ENCODE measurements at places on chromosomes 1 and 21.

DNA sequence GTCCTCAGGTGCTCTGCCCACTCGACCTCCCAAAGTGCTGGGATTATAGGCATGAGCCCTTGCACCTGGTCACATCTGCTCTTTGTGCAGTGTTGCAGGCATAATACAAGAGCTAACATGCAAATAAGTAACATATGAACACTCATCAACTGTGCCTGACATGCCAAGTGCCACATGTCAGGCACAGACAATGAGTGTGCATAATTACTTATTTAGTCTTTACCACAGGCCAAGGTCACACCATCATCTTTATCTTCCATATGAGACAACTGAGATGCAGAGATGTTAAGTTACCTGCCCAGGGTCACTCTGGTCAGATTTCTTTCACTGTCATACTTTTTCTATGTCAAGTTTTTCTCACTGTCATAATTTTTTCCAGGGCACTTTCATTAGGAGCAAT, 126.1 kb downstream of the PPIAL4G start:
- no peak for DNase-seq

DNA sequence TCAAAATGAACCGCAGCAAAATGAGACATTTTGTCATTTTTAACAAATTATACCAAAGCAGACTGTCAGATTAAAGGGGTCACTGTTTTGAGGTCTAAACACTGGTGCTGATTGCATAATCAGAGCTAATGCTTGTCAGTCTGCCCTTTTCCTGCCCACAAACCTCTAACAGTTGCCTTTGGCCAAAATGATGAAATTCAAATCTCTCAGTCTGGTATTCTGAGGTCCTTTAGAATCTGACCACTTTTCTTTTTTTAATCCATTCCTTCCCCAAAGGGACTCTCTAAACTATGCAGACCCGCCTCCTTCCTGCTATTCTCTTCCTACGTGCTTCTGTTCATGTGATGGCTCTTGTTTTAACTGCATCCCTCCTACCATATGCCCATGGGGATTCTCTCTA, 145.2 kb upstream of the SPATA6 start:
- no peak for DNase-seq

- DNase-seq, result no peak
These were observed 73.0 kb downstream of the CD46 start for GRCh38 chr1:207824691-207825408.

DNA sequence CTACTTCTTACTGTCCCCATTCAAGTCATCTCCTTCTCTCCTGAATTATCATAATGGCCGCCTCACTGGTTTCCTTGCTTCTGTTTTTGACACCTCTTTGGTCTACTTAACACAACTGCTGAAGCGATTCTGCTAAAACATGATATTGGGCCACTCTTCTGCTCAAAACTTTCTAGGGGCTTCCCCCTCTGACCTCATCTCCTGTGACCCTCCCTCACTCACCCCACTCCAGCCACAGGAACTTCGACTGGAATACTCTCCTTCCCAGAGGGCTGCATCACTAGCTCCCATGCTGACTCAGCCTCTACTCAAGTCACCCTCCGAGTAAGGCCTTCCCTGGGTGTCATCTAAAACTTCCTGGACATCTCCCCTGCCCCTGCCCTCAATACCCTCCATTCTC, 35.7 kb downstream of the NRIP1 start:
- DNase-seq, result no peak

- no peak for DNase-seq
These were observed 69.0 kb upstream of the SPAG17 start for GRCh38 chr1:118254001-118254400.

DNA sequence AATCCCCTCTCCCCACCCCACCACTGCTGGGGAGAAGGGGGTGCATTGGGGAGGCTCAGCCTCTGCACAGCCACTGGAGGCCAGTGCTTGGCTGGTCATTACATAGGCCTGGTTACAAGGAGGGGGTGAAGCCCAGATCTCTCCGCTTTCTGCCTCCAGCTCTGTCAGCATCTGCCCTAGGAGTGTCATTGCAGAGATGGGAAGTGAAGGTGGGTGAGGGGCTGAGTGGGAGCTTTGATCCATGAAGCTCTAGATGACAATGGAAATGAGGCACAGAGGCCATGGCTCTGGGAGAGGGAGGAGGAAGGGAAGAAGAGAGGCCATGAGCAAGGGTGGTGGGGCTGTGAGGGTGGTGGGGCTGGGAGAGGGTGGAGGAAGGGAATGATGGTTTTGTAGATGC, 411.6 kb downstream of the MATN1 start:
- DNase-seq, result no peak

- DNase-seq, result no peak
These were observed 38.3 kb downstream of the SMAP2 start for GRCh38 chr1:40411843-40412242.

DNA sequence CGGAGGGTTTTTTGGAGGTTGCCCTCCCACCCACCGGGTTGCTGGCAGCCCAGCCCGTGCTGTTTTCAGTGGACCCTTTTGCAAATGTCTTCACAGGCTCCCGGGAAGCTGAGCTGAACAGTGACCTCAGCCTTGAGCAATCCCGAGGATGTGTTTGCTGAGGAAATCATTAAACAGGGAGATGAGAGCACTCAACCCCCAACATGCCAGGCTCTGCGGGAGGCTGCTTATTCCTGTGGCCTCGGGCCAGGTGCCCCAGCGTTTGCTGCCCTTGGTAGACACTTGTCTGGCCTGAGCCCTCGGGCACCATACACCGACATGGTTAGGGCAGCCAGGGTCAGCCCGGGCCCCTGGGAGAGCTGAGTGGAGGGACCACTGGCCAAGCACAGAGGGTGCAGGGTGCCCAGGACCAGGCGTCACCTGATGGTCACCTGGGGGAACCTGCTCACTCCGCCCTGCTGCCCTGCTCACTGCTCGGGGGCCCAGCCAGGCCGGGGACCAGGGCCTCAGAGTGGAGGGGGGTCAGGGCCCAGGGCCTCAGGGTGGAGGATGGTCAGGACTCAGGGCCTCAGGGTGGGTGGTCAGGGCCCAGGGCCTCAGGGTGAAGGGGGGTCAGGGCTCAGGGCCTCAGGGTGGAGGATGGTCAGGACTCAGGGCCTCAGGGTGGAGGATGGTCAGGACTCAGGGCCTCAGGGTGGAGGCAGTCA, 42.5 kb upstream of the POFUT2 start:
- no peak for DNase-seq

DNA sequence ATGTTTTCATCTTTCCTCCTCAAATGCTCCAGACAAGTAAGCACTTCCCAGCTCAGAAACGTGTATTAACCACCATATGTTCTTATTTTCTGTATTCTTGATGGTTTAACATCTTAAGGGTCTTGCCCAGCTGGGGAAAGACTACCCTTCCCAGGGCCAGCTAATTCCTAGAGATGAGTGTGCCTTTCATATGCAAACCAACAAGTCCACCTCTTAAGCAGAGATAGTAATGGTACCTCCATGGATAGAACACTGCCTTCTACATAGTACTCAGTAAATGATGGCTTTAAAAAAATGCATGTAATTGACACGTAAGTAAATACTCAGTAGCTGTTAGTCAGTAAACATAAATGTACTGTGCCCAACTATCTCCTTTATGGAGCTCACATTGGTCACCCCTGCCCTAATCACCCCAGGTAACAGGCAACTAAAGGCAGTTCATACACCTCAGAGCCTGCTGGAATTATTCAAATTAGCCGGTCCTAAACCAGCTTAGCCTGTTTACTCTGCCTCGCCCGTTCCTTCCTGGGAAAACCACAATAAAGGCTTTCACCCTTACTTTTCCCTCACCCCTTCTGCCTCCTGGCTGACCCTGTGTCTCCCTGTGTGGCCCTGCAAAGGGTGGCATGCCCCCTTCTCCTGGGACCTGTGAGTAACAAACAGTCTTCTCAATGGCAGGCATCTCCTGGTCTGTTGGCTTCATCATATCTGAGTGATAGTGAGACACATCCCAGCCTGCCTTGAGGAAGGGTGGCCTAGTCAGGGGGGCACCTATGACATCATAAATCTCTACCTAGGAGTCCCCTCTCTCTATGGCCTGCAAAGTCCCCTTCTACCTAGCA, 40.1 kb upstream of the KLHDC7A start:
- DNase-seq, result no peak

- no peak for DNase-seq
These were observed 633.7 kb downstream of the USP25 start for GRCh38 chr21:16363518-16363917.

GRCh38 chr1:46284058-46284457, 19.4 kb downstream of the LRRC41 start:
- DNase-seq, result no peak

DNA sequence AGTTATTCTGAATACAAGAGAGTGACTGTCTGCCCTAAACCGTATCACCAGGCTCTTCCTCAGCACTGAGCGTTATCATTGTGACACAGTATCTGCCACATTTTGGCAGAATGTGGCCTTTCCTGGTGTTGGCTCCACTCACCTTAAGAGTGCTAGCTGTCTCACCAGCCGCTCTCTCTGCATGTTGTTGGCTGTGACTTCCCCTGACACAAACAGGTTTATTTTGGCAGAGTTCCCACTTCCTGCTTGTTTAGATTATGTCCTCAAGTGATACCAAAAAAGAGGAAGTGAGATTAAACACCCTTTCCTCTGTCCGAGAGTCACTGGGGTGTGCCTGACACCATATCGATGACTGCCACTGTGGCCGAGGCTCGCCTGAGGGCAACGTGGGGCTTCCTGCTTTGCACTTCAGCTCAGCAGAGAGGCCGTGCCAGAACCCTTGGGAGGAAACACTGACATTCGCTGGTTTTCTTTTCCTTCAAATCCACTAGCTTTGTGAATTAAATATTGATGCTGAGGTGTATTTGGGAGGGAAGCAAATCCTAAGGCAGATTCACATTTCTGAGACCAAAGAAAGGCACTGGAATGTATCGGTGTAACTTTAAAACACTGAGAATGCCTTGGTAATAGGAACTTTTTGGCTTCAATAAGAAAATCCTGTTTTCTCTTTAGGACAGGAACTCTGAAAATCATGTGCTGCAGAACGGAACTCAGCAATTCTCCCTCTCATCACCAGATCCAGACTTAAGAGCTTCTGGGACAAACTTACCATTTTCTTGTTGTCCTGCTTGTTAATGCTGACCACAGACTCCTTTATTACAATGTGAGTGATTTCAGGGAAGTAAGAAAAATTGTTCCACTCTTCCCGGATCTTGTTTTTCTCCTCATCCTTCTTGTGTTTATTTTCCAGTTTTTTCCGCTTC, 102.1 kb downstream of the JAK1 start:
- DNase-seq, result peak; percentile 10

GRCh38 chr21:34613679-34614627, 960 bp downstream of the RCAN1 start:
- peak; percentile 14 for DNase-seq

GRCh38 chr1:19524791-19525190, 39.5 kb upstream of the CAPZB start:
- DNase-seq, result no peak

DNA sequence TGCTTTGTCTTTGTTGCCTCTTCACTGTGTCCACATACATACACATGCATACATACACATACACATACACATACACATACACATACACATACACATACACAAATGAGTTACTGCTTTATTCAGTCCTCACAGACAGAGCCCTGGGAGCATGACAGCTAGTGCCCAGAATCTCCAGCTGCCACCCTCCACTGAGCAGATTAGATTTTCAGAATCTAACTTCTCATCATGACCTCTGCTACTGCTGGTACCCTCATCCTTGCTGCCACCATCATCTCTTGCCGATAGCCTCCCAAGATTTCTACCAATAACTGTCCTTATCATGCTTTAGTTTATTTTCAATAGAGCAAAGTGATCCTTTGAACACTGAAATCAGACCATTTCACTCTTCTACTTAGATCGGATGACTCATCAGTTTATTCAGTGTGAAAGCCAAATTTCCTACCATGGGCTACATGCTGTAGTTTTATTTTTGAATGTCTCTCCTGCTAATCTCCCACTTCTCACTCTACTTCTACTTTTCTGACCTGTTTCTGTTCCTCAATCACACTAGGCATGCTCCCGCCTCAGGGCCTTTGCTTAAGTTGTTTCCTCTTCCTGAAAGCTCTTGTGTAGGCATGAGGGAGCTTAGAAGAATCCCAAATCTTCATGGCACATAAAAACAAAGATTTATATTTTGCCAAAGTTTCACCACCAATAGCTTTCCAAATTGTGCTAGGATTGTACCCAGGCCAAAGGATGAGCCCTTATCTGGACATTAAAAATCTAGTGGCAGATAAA, 43.0 kb downstream of the ATP6V1G3 start:
- no peak for DNase-seq

- DNase-seq, result peak; percentile 29
These were observed 2.3 kb downstream of the CD53 start for GRCh38 chr1:110875216-110875731.

GRCh38 chr1:24932284-24932683, 2.2 kb upstream of the RUNX3 start:
- DNase-seq, result peak; percentile 72

DNA sequence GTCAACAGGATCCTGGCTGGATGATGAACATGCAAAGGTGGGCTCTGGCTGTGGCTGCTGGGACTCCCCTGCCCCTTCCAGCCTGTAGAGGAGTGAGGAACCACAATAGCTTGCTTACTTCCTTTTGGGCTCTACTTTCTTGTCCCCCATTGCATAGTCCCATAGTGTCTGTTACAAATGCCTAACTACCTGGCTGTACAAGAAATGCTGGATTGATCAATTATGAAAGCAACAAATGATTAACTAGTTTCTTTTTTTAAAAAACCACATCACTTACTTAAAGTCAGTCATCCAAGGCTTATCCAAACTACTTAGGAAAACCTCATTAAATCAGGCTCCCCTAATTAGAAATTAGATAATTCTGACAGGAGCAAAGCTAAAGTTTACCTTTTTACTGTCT, 514.1 kb upstream of the PKN2 start:
- no peak for DNase-seq

DNA sequence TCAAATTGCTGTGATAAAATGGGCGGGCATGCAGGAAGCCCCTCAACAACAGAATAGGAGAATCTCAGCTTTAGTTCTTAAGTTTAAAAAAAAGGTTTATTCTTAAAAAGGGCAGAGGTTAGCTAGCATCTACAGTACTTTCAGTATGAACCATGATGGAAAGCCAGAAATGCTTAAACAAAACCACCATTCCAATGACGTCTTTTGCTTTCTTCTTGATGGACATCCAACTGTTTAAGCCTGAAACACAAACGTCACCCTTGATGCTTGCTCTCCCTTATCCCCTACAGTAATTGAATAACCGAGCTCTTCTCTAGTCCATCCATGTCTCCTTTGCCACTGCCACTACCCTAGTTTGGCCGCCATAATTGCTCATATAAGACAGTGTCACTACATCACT, 25.7 kb downstream of the TAF5L start:
- DNase-seq, result no peak

GRCh38 chr21:45977396-45977795, 4.2 kb upstream of the COL6A1 start:
- no peak for DNase-seq

- no peak for DNase-seq
These were observed 107.6 kb downstream of the SNX7 start for GRCh38 chr1:98769162-98769561.

DNA sequence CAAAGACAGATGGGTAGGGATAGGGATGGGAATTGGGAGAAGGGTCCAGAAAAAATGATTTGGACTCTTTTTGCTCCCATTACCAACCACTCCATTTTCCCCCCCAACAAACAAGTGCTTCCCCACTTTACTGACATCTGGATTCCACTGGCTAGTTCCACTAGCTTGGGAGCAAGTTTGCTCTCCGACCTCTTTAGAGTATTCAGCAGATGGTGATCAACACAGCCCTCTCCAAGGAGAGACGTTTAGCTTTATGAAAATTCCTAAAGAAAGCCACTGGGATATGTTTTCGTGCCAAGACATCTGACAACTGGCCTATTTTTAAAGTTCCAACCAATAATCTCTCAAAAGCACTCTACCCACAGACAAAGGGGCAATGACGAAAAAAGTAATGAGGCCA, 50.3 kb downstream of the ITPKB start:
- no peak for DNase-seq
